ENCODE measurements at places on chromosomes 13 and 19.

- no peak for DNase-seq
Observed at GRCh38 chr13:27595055-27595811, 25.1 kb downstream of the LNX2 start.

DNA sequence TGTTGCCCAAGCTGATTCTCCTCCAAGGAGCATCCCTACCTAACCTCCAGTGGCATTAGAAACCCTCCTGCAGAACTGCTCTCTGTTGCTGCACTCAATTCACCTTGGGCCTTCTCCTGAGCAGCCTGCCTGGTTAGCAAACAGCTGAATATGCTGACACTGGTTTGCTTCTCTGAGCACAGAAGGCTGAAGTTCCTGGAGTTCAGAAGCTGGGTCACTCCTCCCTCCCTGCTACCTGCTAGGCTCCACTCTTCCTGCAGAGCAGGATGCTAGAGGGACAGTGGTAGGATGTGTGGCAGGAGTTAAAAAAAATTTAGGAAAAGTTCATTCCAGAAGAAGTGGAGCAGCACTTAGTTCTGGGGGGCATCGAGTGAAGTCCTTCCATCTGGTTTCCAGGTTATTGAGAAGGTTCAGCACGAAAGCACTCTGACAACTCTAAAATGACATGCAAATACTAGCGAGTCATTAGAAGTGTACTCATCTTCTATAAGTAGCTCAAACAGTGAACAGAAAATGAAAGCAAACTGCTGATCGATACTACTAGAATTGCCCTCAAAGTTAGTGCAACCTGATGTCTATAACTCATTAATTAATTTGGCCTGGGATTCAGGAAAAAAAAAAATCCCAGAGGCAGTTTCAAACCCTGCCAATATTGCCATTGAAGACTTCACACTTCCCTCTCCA lies 293.7 kb downstream of the POU4F1 start:
- DNase-seq: no peak

GRCh38 chr13:52798770-52799430 lies 49.5 kb downstream of the PCDH8 start:
- DNase-seq: no peak

GRCh38 chr13:31441800-31442510 lies 242.2 kb downstream of the B3GLCT start:
- no peak for DNase-seq

GRCh38 chr13:65990684-65991083 lies 1239.5 kb downstream of the PCDH9 start:
- DNase-seq: no peak

Measured in T-helper 2 cell treated with Interferon-gamma antibody and Interleukin-4, amounts not matched to agents 5 μg/mL and 100 μg/mL, for 36 hours (primary cell).